ENCODE measurements at places on chromosomes 13 and 19. TPM values are rescaled to one million over a fixed set of nuclear protein-coding genes. Genes with fewer than 3 reads are reported as not detected.

CYP2F1 gene
- 0.33 TPM for polyA plus RNA-seq

SMIM24 gene
- 440 TPM for polyA plus RNA-seq

LILRB1 gene
- 1.6 TPM for polyA plus RNA-seq

DNA sequence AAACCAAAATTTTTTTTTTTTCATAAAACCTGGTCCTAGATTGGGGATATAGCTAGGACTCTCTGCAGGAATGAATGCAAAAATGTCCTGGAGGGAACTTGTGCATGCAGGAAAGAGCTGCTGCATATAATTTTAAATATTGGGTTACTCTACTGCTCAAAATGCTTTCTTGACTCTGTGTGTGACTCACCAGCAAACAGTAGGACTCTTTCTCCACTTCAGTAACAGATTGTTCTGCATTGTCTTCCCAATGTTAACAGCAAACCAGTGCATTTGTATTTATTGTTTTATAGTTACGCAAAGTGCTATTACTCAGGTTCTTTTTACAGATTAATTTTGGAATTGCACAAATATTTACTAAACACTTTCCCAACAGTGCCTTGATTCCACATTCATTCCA is 163.7 kb upstream of the KL start:
- DNase-seq = no peak

GRCh38 chr13:100347968-100348367 is 240.6 kb downstream of the GGACT start:
- no peak for DNase-seq

All from renal cortex interstitium (tissue), 15 donors.